ENCODE measurements at places on chromosomes 3 and 15. TPM values are rescaled to one million over a fixed set of nuclear protein-coding genes. Genes with fewer than 3 reads are reported as not detected.

Gene PLCB2
- total RNA-seq = 32.6 TPM

Gene DUOX2
- 0.13 TPM for total RNA-seq

Gene MST1
- total RNA-seq = 3.5 TPM

DNA sequence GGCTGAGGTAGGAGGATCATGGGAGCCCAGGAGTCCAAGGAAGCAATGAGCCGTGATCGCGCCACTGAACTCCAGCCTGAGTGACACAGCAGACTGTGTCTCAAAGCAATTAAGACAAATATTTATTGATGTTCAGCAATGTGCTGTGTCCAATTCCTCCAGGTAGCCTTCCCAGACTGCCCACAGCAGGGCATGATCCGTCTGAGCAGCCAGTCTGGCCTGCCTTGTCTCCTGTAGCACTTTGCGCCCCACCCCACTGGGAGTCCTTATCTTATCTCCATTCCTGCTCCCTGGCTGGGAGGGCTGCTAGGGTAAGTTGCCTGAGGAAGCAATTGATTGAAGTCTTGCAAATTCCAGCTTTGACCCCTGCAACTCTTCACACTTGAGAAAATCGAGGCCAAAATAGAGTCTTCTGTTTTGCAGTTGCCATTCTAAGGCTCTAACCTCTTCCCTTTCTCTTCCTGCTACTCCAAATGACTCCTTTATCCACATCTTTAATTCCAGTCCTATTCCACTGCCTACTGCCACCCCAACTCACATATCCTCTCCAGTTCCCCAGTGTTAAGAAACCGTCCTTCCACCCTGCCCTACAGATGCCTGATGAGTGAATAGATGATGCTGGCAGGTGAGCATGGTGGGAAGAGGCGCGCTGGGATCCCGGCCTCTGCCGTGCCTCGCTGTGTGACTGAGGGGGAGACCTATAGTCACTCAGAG is 26.9 kb upstream of the LCTL start:
- no peak for DNase-seq

Gene RTP1
- not detected for total RNA-seq

GRCh38 chr3:115695090-115695489 is 71.8 kb downstream of the GAP43 start:
- DNase-seq = no peak

Gene SNURF
- 5.8 TPM for total RNA-seq

DNA sequence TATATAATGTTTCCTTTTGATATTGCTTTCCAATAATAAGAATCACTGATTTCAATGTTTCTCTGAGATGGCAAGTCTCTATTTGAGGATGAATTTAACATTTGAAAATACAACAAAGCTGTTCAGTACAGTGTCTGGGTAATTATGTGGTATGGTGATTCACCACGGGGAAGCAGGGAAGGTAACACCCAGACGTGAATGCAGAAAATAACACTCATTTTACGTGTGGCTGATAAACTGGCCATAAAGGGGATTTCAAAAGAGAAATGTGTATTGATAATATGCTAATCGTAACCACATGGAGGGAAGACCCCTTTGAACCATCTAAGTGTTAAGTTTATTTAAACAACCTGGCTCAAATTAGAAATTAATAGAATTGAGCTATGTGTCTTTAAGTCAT is 344.6 kb downstream of the GRM7 start:
- DNase-seq = no peak

GRCh38 chr3:139945386-139945785 is 10.4 kb downstream of the CLSTN2 start:
- DNase-seq = no peak

DNA sequence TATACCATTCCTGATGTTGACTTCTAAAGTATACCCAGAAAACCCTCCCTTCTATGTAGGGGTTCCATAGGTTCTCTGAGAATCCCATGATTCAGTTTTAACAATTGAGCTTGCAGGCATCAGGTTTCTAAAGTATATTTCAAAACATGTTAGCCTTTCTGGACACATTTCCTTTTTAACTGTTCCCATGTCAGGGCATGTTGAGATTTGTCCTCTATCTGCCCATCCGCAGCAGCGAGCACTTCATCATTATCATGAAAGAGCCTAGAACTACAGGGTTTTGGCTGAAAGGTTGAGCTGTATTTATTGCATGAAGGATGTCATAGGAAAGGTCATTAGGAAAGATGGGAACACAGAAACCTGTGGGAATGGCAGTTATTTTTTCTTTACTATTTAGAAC is 201.1 kb upstream of the BHLHE40 start:
- DNase-seq = no peak

Gene LRRC2
- 5.4 TPM for total RNA-seq

DNA sequence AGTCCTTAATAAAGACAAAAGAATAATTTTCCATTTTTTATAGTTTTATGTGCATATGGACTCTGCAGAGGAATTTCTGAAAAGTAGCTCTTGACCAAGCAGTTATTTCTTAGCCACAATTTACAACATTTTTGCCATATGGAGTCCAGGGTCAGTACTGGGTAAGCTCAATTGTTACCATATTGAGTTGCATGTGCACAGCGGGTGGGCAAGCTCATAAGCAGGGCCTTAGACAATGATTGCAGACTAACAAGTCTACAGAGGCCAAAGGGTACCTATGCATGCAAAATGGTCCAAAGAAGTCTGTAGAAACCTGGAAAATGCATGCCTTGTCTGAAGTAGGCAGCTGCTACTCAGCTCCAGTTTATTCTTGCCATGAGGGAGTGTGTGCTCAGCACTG is 19.0 kb upstream of the ARHGEF26 start:
- no peak for DNase-seq

- no peak for DNase-seq
Observed at GRCh38 chr3:70916375-70917055, 604.1 kb upstream of the MDFIC2 start.

DNA sequence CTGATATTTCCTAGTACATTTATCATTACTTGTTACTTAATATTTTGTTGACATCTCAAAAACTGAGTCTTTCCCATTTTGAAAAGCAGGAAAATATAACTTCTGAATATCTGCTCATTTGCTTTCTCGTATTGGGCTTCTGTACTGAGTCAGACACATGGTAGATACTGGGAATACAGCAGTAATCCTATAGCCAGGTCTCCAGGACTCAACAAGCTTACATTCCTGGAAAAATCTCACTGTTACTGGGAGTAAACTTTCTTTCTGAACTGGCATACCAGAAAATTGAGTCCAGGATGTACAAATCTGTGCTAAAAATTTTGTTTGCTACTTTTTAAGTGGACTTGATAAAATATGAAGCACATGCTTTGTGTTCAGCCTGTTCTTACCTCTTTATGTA is 240.4 kb downstream of the RBMS3 start:
- no peak for DNase-seq

DNA sequence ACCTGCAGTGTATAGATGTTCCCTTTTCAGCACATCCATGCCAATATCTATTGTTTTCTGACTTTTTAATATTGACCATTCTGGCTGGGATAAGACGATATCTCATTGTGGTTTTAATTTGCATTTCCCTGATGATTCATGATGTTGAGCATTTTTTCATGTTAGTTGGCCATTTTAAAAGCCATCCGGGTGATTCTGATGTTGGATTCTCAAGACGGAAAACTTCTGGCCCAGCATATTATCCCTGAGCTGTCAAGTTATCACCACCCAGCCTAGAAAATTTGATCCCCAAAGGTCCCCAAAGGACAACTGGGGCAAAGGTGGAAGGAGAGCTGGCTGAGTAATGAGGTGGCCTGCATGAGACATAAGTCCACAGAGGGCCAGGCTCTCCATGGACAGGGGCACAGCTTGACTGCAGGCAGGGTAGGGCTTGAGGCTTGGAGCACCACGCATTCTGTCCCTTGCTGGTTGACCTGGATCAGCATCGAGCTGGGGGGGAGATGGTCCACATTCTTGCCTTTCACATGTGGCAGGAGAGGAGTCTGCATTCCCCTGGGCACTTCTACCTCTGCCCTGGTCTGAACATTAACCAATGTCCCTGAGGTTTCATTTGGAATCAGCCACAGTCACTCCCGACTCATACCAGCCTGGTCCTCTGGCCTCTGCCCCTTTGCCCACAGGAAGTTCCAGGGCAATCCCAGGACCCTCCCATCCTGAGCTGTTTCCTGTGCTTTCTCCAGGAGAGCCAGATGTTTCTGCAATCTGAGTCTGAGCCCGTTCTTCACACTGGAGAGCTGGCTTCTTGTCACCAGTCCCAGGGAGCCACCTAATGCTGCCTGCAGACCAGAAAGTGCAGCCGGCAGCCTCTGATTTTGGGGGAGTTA is 69.2 kb downstream of the ISG20 start:
- no peak for DNase-seq

Gene LRRC31
- total RNA-seq = not detected

Gene ROBO2
- total RNA-seq = 1.1 TPM

DNA sequence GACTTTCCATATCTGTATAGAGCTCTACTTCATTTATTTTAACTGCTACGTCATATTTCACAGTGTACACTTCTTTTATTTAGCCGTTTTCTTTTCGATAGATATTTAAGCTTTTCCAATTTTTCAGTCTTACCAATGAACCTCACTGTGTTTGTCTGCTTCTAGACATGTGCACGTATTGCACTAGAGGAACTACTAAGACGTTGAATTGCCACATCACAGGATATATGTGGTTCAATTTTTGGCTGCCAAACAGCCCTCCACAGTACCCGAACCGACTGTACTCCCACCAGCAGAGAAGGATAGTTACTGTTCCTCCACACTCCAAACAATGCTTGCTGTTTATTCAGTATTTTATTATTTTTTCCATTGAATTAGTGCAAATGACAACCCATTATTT is 2.0 kb downstream of the NR1I2 start:
- DNase-seq = no peak

DNA sequence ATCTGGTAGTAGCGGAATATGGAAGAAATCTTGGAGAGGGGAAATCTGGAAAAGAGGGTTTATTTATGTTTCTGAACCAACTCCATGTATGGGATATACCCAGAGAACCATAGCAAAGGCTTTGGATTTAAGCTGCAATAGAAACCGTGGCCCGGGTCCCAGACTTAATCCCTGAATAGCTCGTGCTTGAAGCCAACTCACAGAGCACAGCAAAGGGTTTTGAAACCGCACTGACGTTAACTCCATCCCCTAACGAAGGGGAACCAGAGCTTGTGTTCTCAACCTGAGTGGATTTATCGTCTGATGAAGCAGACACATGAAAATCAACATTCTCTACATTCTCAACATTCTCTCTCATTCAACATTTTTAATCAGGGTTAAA is 154.6 kb downstream of the APBA2 start:
- no peak for DNase-seq

DNA sequence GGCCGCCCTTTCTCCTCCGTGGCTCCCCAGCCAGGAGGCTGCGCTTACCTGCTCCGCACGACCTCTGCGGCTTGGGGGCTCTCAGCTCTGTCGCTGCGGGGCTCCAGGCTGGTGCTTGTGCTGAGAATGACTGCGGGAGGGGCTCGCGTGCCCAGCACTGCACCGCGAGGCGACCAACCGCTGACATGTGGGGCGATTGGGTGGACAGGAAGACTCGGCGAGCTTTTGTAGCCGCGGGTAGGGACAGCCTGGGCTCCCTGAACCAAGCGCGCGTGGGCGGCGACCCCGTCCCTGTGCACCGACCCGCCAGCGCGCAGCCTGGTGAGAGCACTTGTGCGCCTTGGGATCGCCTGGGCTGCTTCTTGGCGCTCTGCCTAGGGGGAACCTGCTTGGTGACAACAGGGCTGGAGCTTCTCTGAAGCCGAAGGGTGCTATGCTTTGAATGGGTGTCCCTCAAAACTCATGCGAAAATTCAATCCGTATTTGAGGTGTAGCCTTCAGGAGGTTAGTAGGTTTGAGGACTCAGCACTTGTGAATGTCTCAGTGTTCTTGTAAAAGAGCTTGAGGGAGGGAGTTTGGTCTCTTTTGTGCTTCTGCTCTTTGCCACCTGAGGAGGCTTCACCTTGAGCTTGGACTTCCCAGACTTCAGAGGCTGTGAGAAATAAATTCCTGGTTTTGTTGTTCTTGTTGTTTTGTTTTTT is 50.4 kb downstream of the IL12A start:
- DNase-seq = no peak

DNA sequence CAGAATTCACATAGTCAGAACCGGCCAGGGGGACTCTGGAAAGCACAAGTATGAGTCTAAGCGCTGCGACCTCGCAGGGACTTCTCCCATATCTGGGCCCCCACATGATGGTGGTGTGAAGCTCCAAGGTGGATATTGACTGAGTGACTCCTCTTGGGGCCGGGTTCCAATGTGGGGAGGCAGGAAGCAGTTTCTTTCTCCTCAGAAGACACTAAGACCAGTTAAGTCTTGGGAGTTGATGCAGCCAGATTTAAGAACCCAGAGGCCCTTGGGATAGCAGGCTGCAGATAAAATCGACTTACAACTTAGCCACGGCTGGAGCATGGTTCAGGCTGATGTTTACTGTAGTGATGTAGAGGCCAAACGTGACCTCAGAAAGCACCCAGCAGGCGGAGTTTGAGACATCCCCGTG is 55.4 kb upstream of the KLF13 start:
- DNase-seq = peak; percentile 3

Gene GNAT1
- 1.3 TPM for total RNA-seq

DNA sequence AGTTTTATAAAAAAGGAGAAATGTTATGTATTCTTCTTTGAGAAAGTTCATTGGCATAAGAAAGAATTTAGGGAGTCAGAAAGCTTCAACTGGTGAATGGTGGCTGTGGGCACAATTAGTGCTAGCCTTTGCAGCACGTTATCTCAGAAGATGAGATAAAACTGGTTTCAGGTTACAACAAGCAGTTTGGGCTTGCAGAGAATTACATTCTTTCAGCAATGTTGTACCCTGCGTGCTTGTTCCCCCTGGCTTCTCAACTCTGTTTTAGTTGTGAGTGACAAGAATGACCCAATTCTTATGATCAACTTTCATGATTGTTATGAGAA is 31.6 kb upstream of the ACP3 start:
- DNase-seq = no peak

- DNase-seq = no peak
Observed at GRCh38 chr15:63597821-63598220, 634 bp downstream of the FBXL22 start.

- no peak for DNase-seq
Observed at GRCh38 chr3:136305879-136306278, 55.7 kb downstream of the PCCB start.

Gene HHLA2
- not detected for total RNA-seq

GRCh38 chr3:171306631-171307030 is 153.6 kb downstream of the TNIK start:
- no peak for DNase-seq

Gene LXN
- 38.3 TPM for total RNA-seq

DNA sequence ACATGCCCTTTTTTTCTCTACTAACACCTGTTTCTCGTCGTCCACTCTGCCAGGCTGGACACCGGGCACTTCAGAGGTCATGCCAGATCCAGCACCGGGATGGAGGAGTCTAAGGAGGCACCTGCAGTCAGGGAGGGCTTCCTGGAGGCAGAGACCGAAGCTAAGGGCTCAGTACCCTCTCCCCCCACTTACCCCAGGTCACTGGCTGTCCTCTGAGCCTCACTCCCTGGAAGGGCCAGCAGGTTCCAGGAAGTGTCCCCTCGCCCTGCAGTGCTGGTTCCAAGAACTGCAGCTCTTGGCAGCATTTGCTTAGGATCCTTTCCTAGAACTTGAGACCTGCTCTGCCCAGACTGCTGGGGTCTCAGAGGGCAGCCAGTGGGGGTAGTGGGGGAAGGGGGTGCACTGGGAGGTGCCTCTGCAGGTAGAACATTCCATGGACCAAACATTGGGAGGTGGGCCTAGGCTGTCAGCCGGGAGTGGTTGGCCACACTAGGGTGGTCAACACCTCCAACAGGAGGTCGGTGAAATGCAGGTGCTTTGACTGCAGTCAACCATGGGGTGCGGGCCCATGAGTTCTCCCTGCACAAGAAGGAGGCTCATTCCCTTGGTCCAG is 11.3 kb downstream of the CISH start:
- DNase-seq = no peak

Gene PLA2G4D
- total RNA-seq = 0.09 TPM

Gene GHRL
- total RNA-seq = not detected

Gene RASGRF1
- total RNA-seq = 0.32 TPM

GRCh38 chr3:105518806-105519418 is 152.2 kb downstream of the ALCAM start:
- DNase-seq = no peak
